Astrocyte of the cerebellum (primary cell): ENCODE measurements at places on chromosomes 6 and 20.

GRCh38 chr6:55882718-55883569, 7.6 kb upstream of the BMP5 start:
- DNase-seq: peak; percentile 46

- DNase-seq: no peak
These were observed 130.6 kb downstream of the TBX18 start for GRCh38 chr6:84633771-84634170.

DNA sequence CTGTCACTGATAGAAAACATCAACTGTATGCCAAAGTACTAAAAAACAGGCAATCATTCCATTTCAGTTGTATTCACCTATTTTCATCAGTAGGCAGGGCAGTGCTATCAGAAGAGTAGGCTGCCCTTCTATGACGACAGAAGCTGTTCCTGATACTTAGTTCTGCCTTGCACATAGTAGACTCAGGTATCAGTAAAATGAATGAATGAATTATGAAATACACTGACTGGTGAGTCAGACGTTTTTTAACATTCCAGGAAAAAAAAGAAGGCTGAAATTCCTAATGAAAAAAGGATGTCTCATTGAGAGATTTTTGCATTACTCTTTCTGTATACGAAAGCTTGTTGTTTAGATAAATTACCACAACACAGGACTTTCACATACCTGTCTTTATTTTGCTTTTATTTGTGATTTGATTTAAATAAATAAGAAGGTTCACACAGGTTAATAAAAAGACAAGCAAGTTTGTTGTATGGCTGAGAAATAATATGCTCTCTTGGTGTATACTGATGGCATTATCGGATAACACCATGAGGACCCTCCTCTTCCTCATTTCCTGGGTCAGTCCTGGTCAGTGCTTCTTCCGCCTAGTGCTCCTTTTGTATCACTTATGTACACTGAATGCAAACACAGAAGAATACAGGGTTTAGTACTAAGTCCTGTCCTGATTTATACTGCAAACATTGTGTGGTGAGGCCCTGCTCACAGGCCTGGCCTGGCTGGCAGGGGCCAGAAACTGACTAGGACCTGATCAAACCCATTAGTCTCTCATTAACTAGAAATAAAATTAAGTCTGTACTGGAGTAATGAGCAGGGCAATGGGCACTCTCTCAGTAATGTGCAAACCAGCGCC, 39.4 kb upstream of the SPDEF start:
- DNase-seq: no peak

DNA sequence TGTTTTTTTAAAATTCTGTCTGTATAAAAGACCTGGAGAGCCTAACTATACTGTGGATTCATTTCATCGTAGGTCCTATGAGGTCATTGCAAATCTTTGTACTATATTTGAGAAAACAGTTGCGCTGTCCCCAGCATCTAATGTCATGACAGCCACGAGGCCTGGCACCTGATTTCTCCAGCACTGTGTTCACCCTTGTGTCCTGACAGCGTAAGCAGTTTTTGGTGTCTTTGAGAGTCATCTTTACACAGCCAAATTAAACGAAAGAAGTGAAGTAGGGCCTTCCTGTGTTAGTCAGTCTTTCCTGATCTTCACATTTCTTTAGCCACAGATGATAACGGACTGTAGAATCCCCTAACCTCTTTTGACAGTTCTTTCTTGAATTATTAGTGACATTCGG, 70.6 kb upstream of the PHACTR2 start:
- DNase-seq: no peak

GRCh38 chr6:33429750-33430052, 9.8 kb downstream of the SYNGAP1 start:
- DNase-seq: no peak

- DNase-seq: no peak
These were observed 22.3 kb upstream of the AVP start for GRCh38 chr20:3106658-3107463.
